Ascending aorta (tissue), 2 donors: ENCODE measurements at places on chromosomes 2 and 18.
A peak's percentile ranks its signal among the peaks of the same experiment; 100 is the strongest.

- H3K4me1 ChIP-seq = no peaks in the 10 kb centered on the region
- H3K36me3 ChIP-seq = no peaks in the 10 kb centered on the region
- DNase-seq = no peak
- no peak overlapping the region for H3K27ac ChIP-seq
- H3K27me3 ChIP-seq = no peaks in the 10 kb centered on the region
- H3K4me3 ChIP-seq = no peak overlapping the region
Observed at GRCh38 chr2:105862843-105863242, 118.1 kb downstream of the NCK2 start.

GRCh38 chr2:174729797-174730697, 34.2 kb downstream of the CHRNA1 start:
- no peaks in the 10 kb centered on the region for H3K4me1 ChIP-seq
- no peaks in the 10 kb centered on the region for H3K27me3 ChIP-seq
- no peak overlapping the region for H3K27ac ChIP-seq
- H3K4me3 ChIP-seq = peak overlapping the region; percentile 65

- H3K27ac ChIP-seq = no peak overlapping the region
- H3K36me3 ChIP-seq = no peaks in the 10 kb centered on the region
- H3K4me3 ChIP-seq = no peak overlapping the region
- no peaks in the 10 kb centered on the region for H3K4me1 ChIP-seq
- no peak for DNase-seq
- no peaks in the 10 kb centered on the region for H3K27me3 ChIP-seq
Observed at GRCh38 chr2:79985145-79985544, 319.4 kb downstream of the LRRTM1 start.

DNA sequence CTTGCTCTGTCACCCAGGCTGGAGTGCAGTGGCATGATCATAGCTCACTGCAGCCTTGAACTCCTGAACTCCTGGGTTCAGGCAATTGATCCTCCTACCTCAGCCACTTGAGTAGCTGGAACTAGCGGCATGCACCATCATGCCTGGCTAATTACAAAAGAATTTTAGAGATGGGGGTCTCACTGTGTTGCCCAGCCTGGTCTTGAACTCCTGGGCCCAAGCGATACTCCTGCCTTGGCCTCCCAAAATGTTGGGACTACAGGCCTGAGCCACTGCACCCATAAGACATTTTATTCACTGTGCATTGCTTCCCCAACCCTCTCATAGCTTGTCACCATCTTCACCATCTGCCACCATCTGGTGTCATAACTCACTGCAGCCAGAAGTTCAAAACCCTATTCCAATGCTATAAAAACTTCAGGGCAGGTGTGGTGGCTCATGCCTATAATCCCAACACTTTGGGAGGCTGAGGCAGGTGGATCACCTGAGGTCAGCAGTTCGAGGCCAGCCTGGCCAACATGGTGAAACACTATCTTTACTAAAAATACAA, 78.7 kb downstream of the NCAPH start:
- H3K4me1 ChIP-seq = no peaks in the 10 kb centered on the region
- no peaks in the 10 kb centered on the region for H3K27me3 ChIP-seq
- no peaks in the 10 kb centered on the region for H3K36me3 ChIP-seq
- no peak overlapping the region for H3K4me3 ChIP-seq

DNA sequence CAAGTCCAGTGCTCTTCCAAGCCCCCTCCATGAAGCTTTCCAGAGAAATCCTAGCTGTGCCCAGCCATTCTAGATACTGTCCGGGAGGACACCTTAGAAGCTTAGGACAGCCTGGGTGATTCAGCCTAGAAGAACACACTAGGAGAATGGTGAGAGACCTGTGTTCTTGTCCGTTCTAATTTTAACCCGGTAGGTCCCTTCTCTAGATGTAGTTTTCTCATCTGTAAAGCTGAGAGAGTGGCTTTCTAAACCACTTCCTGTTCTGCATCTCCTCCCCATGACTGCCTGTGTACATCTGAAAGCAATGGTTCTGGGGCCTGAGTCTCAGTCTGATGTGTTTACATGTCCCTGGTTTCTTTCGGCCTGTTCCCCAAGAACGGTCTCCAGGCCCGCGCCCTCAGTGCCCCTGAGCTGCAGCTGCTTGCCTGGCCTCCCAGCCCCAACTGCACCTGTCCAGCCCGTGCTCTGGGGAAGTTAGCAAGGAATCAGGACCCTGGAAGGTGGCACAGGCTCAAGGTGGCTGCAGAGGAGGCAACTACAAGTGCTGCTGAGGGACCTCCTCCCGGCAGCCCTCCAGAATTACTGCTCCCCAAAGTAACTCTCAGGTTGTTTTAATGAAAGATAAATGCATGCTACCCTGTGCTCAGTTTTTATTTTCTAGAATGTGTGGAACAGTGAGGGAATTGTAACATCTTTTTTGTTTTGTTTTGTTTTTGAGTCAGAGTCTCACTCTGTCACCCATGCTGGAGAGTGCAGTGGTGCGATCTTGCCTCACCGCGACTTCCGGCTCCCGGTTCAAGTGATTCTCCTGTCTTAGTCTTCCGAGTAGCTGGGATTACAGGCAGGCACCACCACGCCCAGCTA, 105.9 kb downstream of the LBH start:
- no peak overlapping the region for H3K4me3 ChIP-seq
- no peak for DNase-seq
- H3K27me3 ChIP-seq = no peaks in the 10 kb centered on the region
- no peaks in the 10 kb centered on the region for H3K36me3 ChIP-seq

GRCh38 chr2:140604788-140605187, 1526.0 kb downstream of the LRP1B start:
- no peak overlapping the region for H3K4me3 ChIP-seq
- no peaks in the 10 kb centered on the region for H3K27me3 ChIP-seq
- no peaks in the 10 kb centered on the region for H3K36me3 ChIP-seq
- no peak for DNase-seq
- no peaks in the 10 kb centered on the region for H3K4me1 ChIP-seq

- no peaks in the 10 kb centered on the region for H3K36me3 ChIP-seq
- no peak overlapping the region for H3K4me3 ChIP-seq
- peaks cover 7% of the 10 kb centered on the region for H3K4me1 ChIP-seq
- H3K27ac ChIP-seq = no peak overlapping the region
- DNase-seq = no peak
- no peaks in the 10 kb centered on the region for H3K27me3 ChIP-seq
Observed at GRCh38 chr2:204049635-204050034, 113.1 kb downstream of the ICOS start.

DNA sequence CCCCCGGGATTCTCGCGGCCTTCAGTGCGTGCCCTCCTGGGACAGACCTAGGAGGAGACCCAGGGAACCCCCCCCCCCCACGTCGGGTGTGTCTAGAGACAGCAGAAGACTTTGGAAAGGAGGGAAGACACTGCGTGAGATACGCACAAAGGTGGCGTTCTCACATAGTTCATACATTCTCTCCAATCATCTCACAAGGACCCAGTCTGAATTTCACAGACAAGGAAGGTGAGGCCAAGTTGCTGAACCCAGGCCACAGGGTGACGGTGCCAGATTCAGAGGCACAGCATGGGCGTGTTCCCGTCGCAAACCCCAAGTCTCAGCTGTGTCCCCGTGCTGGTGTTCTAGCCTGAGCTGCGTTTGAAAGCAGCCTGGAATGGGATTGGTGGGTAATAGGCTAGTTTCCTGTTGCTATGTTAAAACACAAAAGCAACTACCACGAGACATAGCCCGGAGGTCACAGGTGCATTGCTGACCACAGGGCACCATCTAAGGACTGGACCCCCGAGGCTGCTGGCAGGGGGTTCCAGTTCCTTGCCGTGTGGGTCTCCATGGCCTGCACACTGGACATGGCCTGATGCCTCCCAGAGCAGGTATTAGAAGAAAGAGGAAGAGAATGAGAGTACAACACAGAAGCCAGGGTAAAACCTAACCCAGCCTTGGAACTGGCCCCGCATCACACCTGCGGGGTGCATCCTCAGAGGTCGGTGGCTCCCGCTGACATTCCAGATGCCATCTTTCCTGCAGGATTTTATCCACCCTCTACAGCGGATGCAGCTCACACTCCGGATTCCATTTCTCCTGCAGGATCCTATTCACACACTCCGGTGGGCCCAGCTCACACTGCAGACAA, 1.1 kb upstream of the PXDN start:
- H3K27me3 ChIP-seq = no peaks in the 10 kb centered on the region
- no peaks in the 10 kb centered on the region for H3K36me3 ChIP-seq
- H3K27ac ChIP-seq = peak overlapping the region; percentile 99
- H3K4me1 ChIP-seq = peaks cover 4% of the 10 kb centered on the region
- DNase-seq = no peak
- H3K4me3 ChIP-seq = peak overlapping the region; percentile 92

- no peaks in the 10 kb centered on the region for H3K27me3 ChIP-seq
- no peaks in the 10 kb centered on the region for H3K36me3 ChIP-seq
- no peaks in the 10 kb centered on the region for H3K4me1 ChIP-seq
- H3K4me3 ChIP-seq = no peak overlapping the region
- no peak for DNase-seq
- no peak overlapping the region for H3K27ac ChIP-seq
Observed at GRCh38 chr2:180115675-180116074, 108.6 kb upstream of the CWC22 start.

GRCh38 chr2:215831296-215831913, 181.9 kb downstream of the MREG start:
- H3K27me3 ChIP-seq = no peaks in the 10 kb centered on the region
- H3K4me3 ChIP-seq = no peak overlapping the region
- DNase-seq = peak; percentile 63
- H3K36me3 ChIP-seq = no peaks in the 10 kb centered on the region

- DNase-seq = no peak
- no peak overlapping the region for H3K27ac ChIP-seq
- no peaks in the 10 kb centered on the region for H3K27me3 ChIP-seq
- peaks cover 4% of the 10 kb centered on the region for H3K4me1 ChIP-seq
- H3K36me3 ChIP-seq = no peaks in the 10 kb centered on the region
- H3K4me3 ChIP-seq = no peak overlapping the region
Observed at GRCh38 chr2:109597283-109597682, 16.5 kb downstream of the SEPTIN10 start.

- no peaks in the 10 kb centered on the region for H3K4me1 ChIP-seq
- DNase-seq = no peak
- H3K4me3 ChIP-seq = no peak overlapping the region
- H3K36me3 ChIP-seq = no peaks in the 10 kb centered on the region
Observed at GRCh38 chr18:73479477-73479876, 611.7 kb upstream of the NETO1 start.

GRCh38 chr2:226077031-226077430, 677.5 kb downstream of the NYAP2 start:
- no peak overlapping the region for H3K4me3 ChIP-seq
- H3K27me3 ChIP-seq = no peaks in the 10 kb centered on the region
- no peak overlapping the region for H3K27ac ChIP-seq
- DNase-seq = no peak
- peaks cover 5% of the 10 kb centered on the region for H3K4me1 ChIP-seq

- peak overlapping the region; percentile 63 for H3K27ac ChIP-seq
- H3K27me3 ChIP-seq = no peaks in the 10 kb centered on the region
- H3K36me3 ChIP-seq = peaks cover 29% of the 10 kb centered on the region
- DNase-seq = no peak
Observed at GRCh38 chr18:21004726-21005125, 106.9 kb downstream of the ROCK1 start.

DNA sequence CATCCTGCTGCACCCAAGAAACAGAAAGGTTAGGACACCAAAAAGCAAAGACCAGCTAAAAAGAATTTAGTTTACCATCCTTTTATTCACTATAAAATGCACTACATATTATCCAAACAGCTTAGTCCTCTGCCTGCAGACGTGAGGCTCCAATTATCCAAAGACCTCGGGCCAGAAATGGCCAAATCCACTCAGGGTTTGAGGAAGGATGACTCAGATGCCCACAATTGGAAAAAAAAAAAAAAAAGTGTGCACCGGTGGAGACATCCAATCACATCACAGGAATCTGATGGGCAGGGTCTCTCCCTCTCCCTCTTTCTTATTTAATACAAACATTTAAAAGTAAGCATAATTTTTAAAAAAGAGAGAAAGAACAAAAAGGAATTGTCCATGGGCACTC, 65.7 kb downstream of the TRABD2A start:
- no peak overlapping the region for H3K4me3 ChIP-seq
- no peaks in the 10 kb centered on the region for H3K27me3 ChIP-seq
- DNase-seq = no peak

GRCh38 chr18:31760695-31761094, at the start of gene SLC25A52:
Gene SLC25A52 (minus strand): TSS chr18:31760880. CDS start chr18:31760661, 219 bp downstream.
- H3K4me3 ChIP-seq = no peak within 1 kb of the TSS
- no peaks in the 10 kb centered on the region for H3K4me1 ChIP-seq
- DNase-seq = no peak
- no peak within 1 kb of the TSS for H3K27ac ChIP-seq
- no peaks in the 10 kb centered on the region for H3K27me3 ChIP-seq

GRCh38 chr18:46641917-46642316, 15.1 kb downstream of the LOXHD1 start:
- no peaks in the 10 kb centered on the region for H3K27me3 ChIP-seq
- H3K4me3 ChIP-seq = no peak overlapping the region
- no peaks in the 10 kb centered on the region for H3K4me1 ChIP-seq
- H3K36me3 ChIP-seq = no peaks in the 10 kb centered on the region

DNA sequence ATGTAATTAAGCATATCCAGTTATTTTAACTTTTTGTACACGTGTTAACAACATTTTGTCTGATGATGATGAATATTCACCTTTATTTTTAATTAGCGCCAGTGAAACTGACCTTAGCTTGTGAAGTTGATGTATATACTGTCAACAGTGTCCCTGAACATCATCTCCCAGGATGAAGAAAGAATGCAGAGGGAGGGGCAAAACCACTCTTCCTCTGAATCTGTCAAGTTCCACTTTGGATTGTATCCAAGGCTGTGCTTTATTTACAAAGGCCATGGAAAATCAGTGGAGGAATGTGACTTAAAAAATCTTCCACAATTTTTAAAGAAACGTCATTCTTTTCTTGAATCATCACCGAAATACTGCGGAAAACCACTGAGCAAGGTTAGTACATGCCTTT, 4.5 kb upstream of the RMDN2 start:
- H3K4me3 ChIP-seq = no peak overlapping the region
- H3K36me3 ChIP-seq = no peaks in the 10 kb centered on the region
- no peaks in the 10 kb centered on the region for H3K27me3 ChIP-seq
- H3K4me1 ChIP-seq = no peaks in the 10 kb centered on the region

DNA sequence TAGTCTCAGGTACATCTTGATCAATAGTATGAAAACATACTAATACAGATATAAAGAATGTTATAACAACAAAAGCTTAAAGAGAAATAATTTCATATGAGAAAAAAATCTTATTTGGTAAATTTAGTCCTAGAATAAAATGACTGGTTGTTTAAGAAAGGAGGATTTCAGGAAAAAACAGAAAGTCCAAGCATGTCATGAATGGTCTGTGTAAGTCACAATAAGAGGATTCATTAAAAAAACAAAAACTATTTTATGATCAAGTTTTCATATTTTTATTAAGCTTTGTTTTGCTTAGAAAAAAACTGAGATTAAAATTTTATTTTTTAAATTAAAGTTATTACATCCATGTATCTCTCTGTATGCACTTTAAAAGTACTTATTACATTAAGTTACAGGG, 353.9 kb upstream of the SPHKAP start:
- no peaks in the 10 kb centered on the region for H3K4me1 ChIP-seq
- no peaks in the 10 kb centered on the region for H3K36me3 ChIP-seq
- no peak for DNase-seq
- H3K27ac ChIP-seq = no peak overlapping the region
- H3K4me3 ChIP-seq = no peak overlapping the region
- no peaks in the 10 kb centered on the region for H3K27me3 ChIP-seq

GRCh38 chr18:47390410-47391024, 139.1 kb upstream of the SKOR2 start:
- H3K4me1 ChIP-seq = no peaks in the 10 kb centered on the region
- H3K4me3 ChIP-seq = no peak overlapping the region
- no peak for DNase-seq
- H3K27me3 ChIP-seq = no peaks in the 10 kb centered on the region
- no peak overlapping the region for H3K27ac ChIP-seq
